Progenitor cell of endocrine pancreas (in vitro differentiated cells): ENCODE measurements at places on chromosomes 11 and 22.

DNA sequence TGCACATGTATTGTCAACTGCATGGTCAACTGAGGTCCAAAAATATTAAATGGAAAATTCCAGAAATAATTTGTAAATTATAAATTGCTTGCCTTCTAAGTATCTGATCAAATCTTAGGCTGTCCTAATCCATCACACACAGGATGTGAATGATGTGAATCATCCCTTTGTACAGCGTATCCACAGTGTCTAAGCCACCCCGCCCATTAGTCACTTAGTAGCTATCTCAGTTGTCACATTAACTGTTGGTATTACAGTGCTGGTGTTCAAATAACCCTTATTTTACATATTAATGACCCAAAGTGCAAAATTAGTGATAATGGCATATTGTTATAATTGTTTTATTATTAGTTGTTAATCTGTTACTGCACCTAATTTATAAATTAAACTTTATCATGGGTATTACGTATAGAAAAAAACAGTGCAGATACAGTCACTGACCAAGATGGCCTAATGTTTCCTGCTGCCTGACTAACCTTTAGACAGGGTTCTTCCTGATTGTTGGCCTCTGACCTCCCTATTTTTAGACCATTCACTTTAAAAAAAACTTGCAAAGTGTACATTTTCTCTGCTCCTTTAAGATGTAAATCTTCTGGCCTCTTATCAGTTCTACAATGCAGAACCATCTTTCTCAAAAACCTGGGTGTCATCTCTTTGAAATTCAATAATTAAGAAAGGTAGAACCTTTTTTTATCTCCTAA lies 2.9 kb upstream of the SVIP start:
- no peaks in the 10 kb centered on the region for H3K27me3 ChIP-seq
- H3K36me3 ChIP-seq = no peaks in the 10 kb centered on the region
- no peak overlapping the region for H3K4me3 ChIP-seq
- no peak overlapping the region for H3K27ac ChIP-seq

DNA sequence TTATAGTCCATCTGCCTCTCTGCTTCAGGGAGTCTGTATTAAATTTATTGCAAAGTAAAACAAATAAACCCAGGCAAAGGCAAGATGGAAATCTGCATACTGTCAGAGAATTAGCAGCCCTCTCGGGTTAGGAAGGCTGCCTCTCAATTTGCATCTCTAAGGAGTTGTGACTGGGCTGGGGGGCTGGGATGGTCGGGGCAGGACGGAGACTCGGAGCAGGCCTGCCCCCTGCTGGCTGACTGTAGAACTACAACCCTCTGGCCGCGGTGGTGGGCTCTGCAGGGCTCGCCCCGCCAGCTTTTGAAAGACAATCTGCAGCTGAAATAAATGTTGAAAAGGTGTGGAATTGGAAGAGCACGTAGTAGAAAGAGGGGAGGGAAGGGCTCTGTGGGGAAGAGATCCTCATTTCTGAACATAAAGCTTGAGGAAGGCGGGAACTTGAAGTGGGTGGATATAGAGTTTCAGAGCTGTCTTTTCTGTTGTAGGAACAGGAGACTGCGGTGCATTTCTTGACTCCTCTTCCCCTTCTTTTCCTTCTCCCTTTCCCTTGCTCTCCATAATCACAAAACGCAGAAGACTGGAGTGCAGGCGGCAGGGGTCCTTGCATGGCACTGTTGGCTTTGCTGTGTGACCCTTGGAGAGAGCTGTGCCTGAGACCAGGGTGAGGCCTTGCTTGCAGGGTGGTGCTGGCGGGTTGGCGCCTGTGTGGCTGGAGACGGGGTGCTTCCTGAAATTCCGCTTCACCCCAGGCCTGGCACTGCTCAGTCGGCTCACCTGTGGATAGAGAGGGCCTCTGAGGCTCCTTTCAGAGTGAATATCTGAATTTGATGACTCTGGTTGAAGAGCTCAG lies 22.6 kb upstream of the PKNOX2 start:
- peaks cover 39% of the 10 kb centered on the region for H3K27me3 ChIP-seq
- H3K27ac ChIP-seq = no peak overlapping the region
- H3K4me3 ChIP-seq = no peak overlapping the region
- H3K4me1 ChIP-seq = peaks cover 5% of the 10 kb centered on the region
- H3K36me3 ChIP-seq = no peaks in the 10 kb centered on the region

GRCh38 chr11:69218271-69218682 lies 62.5 kb downstream of the SMIM38 start:
- H3K27ac ChIP-seq = peak overlapping the region; percentile 20
- H3K36me3 ChIP-seq = no peaks in the 10 kb centered on the region
- H3K4me3 ChIP-seq = no peak overlapping the region
- peaks cover 2% of the 10 kb centered on the region for H3K4me1 ChIP-seq
- H3K27me3 ChIP-seq = peaks cover 10% of the 10 kb centered on the region
- peak; percentile 8 for DNase-seq

- no peak overlapping the region for H3K4me3 ChIP-seq
- peaks cover 10% of the 10 kb centered on the region for H3K36me3 ChIP-seq
- H3K27me3 ChIP-seq = no peaks in the 10 kb centered on the region
- no peak for DNase-seq
These were observed 43.1 kb downstream of the PITPNB start for GRCh38 chr22:27875951-27876350.

DNA sequence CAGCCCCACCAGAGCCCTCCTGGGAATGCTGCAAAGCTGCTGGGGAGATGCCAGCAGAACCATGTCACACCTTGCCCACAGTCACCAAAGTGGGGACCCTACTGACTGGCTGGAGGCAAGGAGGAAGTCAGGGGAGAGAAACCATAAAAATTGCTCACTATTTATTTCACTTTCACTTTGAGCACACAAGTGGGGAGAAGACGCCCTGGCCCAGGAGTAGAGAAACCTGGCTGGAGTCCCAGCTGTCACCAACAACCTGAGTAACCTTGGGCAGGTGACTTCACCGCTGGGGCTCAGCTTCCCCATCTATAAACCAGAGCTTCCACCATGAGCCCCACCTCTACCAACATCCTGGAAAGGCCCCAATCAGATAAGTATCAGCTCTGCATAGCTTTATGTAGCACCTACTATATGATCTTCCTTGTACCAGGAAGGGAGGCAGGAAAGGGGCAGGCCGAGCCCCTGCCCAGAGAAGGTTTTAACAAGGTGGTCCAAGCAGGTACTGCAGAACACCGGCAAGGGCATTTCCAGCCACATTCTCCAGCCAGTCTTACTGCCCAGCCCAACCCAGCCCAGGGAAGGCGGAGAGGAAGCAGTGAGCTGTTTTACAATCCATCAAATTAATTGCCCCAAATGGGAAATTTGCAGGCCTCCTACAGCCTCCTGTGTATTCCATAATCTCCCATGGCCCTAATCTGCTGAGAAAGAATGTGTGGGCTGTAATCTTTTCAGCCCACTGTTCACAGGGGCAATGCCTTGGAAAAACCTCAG lies 27.6 kb downstream of the PLEKHA7 start:
- H3K4me3 ChIP-seq = no peak overlapping the region
- peak overlapping the region; percentile 94 for H3K27ac ChIP-seq
- no peak for DNase-seq

GRCh38 chr11:122686111-122686510 lies 30.6 kb downstream of the UBASH3B start:
- no peaks in the 10 kb centered on the region for H3K4me1 ChIP-seq
- no peak overlapping the region for H3K27ac ChIP-seq
- peaks cover 5% of the 10 kb centered on the region for H3K27me3 ChIP-seq
- H3K36me3 ChIP-seq = no peaks in the 10 kb centered on the region
- no peak overlapping the region for H3K4me3 ChIP-seq

- no peak for DNase-seq
- no peaks in the 10 kb centered on the region for H3K36me3 ChIP-seq
- peaks cover 5% of the 10 kb centered on the region for H3K27me3 ChIP-seq
- H3K27ac ChIP-seq = no peak overlapping the region
These were observed 158.5 kb downstream of the ADAMTS15 start for GRCh38 chr11:130606781-130607511.

GRCh38 chr11:6523253-6523652 lies 26.2 kb downstream of the DNHD1 start:
- H3K27ac ChIP-seq = no peak overlapping the region
- H3K4me1 ChIP-seq = no peaks in the 10 kb centered on the region
- H3K27me3 ChIP-seq = no peaks in the 10 kb centered on the region
- H3K4me3 ChIP-seq = no peak overlapping the region
- DNase-seq = no peak

DNA sequence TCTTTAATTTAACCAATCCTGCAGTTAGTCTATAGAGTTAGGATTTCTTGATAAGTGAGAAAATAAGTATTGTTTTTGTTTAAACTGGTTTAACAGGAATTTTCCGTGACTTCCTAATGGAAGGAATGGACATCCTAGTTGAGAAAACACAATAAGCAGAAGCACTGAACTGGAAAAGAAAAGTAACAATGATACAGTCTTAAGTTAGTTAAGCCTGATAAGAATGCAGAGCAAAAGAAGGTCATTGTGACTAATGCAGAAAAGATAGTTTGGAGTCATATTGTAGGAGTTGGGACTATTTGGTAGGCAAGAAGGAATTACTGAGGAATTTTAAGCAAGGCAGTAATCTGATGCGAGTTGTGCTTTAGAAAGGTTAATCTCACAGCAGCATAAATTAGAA lies 11.7 kb downstream of the RNF141 start:
- no peak overlapping the region for H3K27ac ChIP-seq
- no peak for DNase-seq
- no peak overlapping the region for H3K4me3 ChIP-seq

DNA sequence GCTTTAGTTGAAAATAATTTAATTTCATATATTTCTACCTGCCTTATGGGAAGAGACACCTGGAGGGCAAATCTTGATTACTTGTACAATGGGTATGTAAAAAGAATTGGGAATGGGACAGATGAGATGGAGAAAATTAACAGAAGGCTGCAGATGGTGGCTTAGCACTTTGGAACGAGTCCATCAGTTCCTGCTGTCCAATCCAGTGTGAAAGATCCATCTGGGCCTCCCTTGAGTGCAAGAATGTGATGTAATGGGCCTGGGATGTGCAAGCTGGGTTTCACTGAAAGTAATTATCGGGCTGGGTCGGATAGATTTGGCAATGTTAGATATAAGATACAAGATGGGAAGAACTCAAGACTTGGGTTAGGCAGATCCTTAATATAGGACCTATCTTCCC lies 42.0 kb downstream of the CECR2 start:
- DNase-seq = no peak
- H3K36me3 ChIP-seq = no peaks in the 10 kb centered on the region
- H3K4me3 ChIP-seq = no peak overlapping the region
- peaks cover 20% of the 10 kb centered on the region for H3K4me1 ChIP-seq

- no peak for DNase-seq
- no peak overlapping the region for H3K27ac ChIP-seq
- H3K27me3 ChIP-seq = no peaks in the 10 kb centered on the region
- H3K4me3 ChIP-seq = no peak overlapping the region
These were observed 5.0 kb upstream of the PTPMT1 start for GRCh38 chr11:47560426-47560825.

GRCh38 chr11:47278769-47279168 lies 8.8 kb downstream of the MADD start:
- no peaks in the 10 kb centered on the region for H3K4me1 ChIP-seq
- H3K27ac ChIP-seq = no peak overlapping the region
